GM06990 (cell line): ENCODE measurements at places on chromosomes 5 and 9.

- peak; percentile 75 for DNase-seq
Measured at GRCh38 chr9:136791516-136792276, 552 bp downstream of the TMEM141 start.

DNA sequence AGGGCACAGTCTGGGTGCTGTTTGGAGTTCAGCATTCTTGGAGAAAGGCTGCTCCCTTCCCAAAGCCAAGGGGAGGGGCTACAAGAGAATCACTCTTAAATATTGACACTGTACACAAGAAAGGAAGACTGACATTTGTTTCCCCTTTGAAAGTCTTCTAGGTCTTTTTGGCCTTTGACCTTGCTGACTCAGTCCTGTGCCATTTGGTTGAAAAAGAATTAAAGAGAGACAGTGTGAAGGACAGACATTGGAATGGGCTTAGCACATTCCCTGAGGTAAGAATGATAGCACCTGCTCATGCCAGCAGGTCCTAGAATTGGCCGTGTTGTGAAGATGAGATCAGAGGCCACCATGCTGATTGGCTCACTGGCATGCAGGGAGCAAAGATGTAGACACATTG is 271.4 kb upstream of the ZNF608 start:
- no peak for DNase-seq

GRCh38 chr9:100277166-100277979 is 75.4 kb downstream of the TEX10 start:
- DNase-seq, result no peak

- no peak for DNase-seq
Measured at GRCh38 chr5:73948720-73949119, 322.7 kb downstream of the ARHGEF28 start.

DNA sequence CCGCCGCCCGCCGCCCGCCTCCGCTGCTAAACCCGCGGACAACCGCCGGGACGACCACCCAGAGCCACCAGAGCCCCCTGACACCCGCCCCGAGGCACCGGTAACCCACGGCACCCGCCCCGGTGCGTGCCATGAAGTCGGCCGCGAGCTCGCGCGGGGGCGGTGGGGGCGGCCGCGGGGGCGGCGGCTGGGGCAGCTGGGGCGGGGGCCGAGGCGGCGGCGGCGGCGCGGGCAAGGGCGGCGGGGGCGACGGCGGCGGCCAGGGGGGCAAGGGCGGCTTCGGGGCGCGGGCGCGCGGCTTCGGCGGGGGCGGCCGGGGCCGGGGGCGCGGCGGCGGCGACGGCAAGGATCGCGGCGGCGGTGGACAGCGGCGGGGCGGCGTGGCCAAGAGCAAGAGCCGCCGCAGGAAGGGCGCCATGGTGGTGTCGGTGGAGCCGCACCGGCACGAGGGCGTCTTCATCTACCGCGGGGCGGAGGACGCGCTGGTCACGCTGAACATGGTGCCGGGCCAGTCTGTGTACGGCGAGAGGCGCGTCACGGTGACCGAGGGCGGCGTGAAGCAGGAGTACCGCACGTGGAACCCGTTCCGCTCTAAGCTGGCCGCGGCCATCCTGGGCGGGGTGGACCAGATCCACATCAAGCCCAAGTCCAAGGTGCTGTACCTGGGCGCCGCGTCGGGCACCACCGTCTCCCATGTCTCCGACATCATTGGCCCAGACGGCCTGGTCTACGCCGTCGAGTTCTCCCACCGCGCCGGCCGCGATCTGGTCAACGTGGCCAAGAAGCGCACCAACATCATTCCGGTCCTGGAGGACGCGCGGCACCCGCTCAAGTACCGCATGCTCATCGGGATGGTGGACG is 499 bp downstream of the FBLL1 start:
- no peak for DNase-seq

DNA sequence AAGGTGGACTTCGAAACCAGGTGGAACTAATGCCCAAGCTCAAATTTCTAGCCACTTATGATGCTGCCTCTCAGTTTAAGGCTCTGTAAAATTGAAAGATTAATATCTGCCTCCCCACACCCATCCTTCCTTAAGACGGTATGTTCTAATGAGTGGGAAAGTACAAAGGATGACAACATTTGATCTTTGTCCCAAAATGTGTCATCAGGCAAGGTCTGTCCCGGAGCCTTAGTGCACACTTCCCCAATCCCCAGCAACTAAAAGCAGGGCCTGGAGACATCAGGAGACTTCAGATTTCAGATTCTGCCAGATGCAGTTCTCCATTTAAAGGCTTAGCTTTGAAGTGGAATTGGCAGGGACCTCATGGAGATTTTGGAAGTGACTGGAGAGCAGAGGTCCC is 316.5 kb downstream of the ASTN2 start:
- no peak for DNase-seq

- no peak for DNase-seq
Measured at GRCh38 chr9:128051932-128052709, 15.0 kb downstream of the NAIF1 start.

DNA sequence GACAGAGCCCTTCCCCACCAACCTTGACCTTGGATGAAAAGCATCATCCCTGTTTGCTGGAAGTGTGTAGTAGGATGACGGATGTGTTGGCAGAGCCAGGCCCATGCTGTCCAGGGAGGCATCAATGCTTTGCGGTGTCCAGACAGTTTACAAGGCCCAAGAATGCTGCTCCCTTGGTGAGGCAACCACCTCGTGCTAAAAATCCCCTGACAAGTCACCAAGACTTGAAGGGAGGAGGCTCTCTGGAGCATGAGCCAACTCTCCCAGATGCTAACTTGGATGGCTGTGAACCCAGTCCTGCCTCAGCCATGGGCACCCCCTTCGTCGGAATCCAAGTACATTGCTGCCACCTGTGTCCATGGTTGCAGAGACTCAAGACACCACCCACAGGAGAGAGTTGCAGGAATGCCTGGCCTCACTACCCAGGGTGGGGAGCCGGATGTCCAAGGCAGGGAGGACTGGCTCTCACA is 9.5 kb upstream of the NKD2 start:
- DNase-seq, result no peak

DNA sequence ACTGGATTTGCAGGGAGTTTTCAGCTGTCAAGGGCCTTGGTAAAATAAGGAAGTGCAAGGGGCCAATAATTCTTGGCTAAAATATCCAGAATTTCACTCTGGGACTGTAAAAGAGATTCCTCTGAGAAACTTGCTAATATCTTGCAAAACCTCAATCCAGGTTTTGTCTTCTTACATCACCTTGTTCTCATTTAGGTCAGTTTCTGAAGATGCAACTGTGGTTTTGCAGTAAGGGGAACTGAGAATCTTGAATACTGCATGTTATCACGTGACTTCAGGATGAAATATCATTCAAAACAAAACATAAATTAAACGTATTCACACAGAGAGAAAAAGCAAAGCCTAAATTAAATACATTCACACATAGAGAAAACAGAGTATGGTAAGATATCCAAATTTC is 35.0 kb upstream of the RIC1 start:
- peak; percentile 83 for DNase-seq
